ENCODE measurements at places on chromosomes 12 and 14.

- DNase-seq: no peak
These were observed 22.6 kb upstream of the PAPOLA start for GRCh38 chr14:96479435-96480146.

DNA sequence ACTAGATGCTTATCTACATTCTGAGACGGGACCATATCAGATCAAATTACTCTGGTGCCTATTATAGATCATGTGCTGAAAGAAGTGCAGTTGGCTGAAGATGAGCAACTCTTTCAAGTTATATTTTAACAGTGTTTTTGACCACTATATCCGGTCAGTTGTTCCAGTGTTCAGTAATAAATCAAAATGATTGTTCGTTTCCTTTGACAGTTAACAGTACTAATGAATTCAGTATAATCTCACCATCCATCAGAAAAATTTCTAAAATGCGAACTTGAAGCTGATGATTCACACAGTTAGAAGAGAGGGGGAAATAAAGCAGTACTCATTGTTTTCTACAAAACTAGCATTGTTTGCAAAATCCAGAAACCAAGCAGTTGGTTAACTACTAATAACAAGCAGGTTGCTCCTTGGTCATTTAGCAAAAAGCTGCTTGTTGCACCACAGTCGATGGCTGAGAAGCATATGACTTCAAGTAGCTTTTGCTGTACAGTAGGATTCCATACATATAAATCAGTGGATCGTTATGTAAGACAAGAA, 2.3 kb downstream of the RPS6KA5 start:
- DNase-seq: no peak

DNA sequence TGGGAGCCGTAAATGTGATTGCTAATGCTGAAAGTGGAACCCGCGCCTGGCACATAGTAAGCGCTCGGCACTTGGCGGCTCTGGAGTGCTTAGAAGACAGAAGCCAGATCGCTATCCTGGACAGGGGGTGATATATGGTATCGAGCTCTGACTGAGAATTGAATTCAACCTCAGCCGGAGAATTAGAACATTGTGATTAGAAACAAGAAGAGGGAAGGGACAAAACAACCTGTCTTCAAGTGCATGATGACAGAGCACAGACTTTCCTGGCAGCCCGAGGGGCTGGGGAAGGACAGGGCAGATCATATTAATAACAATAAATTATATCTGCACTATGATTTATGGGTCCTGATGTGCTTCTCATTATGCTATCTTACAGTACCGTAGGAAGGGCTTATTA, 66.9 kb upstream of the TBX3 start:
- no peak for DNase-seq

DNA sequence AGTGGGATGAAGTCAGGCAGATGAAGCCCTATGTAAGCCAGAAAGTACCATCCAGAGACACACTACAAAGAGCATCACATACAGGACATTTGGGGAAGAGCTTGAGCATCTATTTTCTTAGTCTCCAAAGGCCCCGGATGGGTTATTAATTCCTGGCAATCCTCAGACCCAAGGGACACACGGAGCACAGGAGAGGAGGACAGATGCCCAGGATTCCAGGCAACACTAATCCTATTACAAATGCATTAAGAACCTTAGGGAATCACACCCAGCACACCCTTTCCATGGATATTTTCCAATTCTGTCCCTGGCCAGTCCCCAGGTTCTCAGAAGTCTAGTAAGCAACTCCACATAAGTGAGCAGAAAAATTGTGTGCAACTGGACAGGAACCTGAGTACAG, 65.9 kb downstream of the CMKLR1 start:
- no peak for DNase-seq

- DNase-seq: no peak
These were observed 284.3 kb upstream of the SYT1 start for GRCh38 chr12:78580296-78580695.

DNA sequence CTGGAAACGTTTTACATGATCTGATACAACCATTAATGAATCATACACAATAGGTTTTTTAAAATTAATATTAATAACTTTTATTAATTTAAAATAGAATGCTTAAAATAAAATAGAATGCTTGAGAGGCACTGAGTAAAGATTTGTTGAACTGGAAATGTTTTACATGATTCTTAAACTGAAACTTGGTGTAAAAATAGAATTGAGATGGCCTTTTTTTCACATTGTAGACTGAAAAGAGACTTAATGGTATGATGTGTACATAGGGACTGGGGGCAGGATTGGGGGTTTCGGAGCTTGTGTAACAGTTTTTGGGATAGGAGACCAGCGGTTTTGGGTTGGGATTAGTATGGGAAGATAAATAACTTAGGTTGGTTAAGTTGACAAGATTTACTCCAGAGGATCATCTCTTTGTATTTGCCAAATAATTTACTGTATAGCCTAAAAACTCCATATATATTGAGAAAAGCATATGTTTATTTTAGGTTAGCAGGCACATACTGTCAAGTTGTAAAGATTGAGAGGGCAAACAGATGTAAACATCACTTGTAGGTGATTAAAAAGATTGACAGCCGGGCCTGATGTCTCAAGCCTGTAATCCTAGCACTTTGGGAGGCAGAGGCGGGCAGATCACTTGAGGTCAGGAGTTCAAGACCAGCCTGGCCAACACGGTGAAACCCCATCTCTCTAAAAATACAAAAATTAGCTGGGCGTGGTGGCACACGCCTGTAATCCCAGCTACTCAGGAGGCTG, 2.0 kb upstream of the ZNF410 start:
- no peak for DNase-seq

DNA sequence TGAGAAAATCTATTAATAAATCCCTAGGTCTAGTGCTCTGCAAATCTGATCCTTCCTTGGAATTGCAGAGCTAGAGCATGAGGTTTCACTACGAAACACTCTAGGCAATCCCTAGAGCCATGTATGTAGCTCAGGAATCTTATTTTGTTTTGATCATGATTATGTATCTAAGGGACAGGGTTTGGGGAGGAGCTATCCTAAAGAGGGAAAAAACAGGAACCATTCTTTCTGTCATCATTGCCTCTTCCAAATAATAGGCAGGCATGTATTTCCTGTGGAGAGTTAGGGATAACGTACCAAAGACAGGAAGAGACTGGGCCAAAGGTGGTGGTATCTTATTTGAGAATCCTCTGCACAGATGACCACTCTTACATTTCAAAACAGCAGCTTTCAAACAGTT, 88.8 kb upstream of the GTF2A1 start:
- DNase-seq: no peak

DNA sequence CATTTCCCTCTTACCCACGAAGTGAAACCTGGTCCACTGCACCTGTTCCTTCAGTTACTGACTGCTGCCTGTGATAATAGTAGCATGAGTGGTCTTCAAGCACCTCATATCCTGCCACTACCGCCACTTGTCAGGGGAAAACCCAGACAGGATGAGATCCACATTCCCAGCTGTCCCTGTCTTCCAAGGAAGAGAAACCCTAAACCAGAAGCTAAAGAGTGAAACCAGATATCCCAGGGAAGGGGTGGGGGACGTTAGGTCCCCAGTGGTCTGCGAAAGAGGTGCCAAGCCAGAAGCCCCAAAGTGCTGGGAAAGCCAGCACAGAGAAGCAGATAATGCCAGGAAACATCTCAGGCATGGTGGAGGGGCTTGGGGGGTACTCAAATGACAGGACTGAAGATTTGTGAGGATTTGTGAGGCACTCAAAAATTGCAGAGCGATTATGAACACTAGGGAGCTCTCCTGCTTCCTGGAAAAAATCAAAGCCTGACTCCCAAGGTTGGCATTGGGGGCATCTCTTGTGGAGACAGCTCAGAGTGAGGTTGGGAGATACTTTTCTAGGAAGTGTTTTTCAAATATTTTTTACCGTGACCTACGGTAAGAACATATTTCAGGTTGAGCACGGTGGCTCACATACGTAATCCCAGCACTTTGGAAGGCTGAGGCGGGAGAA, 77.9 kb downstream of the TMEM30B start:
- no peak for DNase-seq

DNA sequence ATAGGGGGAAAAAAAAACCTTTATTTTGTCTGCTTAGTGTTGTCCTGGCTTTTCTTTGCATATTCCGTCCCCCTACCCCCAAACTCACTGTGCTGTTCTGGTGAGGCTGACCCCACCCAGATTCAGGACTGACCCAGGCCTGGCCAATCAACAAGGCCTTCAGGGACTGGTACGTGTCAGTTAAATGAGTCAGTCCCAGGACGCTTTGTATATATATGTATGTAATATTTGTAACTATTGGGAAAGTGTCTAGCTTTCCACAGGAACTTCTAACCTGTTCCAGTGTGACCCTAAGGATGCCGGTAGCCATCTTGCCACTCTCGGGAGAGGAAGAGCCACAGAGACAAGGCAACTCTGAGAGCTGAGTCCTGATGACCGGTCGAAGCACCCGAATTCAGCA, 107.4 kb downstream of the VCPKMT start:
- no peak for DNase-seq

DNA sequence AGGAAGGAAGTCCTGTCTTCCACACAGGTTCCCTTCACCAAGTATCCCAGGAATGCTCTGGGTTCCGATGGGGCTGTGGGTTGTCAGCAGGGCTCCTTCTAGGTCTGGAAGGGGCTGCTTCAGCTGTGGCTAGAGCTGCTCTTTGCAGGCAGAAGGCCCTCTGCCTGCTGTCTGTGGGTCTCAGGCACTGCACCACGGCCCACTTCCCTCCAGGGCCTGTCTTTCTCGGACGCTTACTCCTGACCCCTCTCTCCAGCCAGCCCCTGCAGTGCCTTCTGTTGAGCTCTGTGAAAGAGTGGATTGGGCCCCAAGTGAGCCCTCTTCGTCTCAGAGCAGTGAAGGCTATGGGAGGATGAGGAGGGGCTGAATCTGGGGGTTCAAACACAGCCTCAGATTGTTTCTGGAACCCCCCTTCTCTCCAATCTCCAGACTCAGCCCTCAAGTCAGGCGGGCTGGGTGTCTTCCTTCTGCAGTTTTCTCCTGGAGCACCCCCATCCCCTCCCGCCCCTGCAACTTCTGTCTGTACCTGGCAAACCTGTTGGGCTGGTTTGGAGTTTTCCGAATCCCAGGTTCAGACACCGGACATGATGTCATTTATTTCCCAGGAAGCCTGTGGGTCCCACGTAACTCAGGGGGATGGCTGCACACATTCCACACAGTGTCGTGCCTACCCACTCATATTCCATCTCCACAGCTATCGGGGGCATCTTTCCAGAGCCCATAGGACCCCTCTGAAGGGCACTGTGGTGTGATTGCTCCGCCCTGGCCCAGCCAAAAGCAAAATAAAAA, 24.9 kb upstream of the SPPL3 start:
- no peak for DNase-seq
